ENCODE measurements at places on chromosomes 2 and 18.

GRCh38 chr2:160862226-160862625 lies 298.0 kb upstream of the TANK start:
- DNase-seq, result no peak

DNA sequence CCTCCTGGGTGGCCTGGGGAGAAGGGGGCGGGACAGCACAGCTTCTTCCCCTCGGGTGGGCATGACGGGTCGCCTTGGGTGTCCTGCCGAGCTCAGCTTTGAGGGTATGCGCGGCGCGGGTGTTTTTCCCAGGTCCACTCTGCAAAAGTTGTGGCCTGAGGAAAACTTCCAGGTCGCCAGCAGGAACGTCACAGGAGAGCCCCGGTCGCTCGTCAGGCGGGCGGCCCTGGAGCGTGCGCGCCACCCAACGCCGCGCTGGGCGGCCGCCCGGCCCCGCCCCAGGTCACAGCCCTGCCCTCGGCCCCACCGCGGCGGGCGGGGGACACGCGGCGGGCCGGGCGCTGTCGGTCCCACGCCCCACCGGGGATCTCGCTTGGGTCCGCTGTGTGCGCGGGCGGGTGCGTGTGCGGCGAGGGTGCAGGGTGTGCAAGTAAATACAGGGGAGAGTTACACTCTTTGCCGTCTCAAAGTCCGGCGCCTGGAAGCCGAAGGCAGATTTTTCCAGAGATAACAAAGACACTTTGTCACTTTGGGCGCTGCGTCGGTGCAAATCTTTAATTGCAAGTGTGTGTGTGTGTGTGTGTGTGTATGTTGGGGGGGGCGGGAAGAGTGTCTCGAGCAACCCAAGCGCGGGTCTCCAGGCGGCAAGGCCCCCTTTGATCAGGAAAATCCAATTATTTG lies 616 bp upstream of the SP5 start:
- no peak for DNase-seq

GRCh38 chr18:23387265-23387664 lies 65.8 kb upstream of the RIOK3 start:
- no peak for DNase-seq

GRCh38 chr2:217186152-217186551 lies 326.3 kb upstream of the TNP1 start:
- no peak for DNase-seq

DNA sequence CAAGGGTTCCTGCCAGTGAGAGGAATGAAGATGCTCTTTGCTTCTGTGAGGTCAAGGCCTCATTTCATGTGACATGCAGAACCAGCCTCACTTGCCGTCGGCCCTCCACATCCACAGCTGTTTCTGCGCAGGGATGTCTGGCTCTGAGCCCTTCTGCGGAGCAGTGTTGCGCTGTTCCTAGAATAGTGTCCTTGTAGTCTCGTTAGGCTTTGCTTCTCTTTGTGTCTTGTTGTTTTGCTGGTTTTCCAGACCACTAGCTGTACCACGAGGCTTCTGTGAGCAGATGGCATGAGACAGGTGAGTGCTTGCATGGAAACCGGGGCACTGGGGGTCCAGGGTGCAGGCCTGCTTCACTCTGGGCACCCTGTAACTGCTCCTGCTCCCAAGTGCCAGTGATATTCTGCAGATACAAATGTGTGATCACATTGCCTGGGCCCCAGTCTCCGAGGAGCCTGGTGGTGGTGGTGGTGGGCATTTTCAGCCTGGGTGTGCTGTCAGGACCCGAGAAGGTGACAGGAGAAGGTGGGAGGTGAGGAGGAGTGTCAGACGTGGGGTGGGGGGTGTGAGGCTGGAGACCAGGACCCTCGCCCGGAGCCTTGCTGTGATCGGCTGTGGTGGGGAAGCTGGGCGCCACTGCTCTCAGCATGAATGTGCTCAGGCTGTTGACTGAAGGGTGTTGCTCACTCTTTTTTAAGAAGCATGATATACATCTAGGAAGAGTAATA lies 34.3 kb downstream of the LDLRAD4 start:
- DNase-seq, result no peak

GRCh38 chr2:190882411-190882766 lies 1.8 kb downstream of the GLS start:
- DNase-seq, result no peak
